Stimulated activated naive CD4-positive, alpha-beta T cell (primary cell): ENCODE measurements at places on chromosomes 3 and 15.

GRCh38 chr3:72696815-72697214 is 151.4 kb downstream of the SHQ1 start:
- no peak for DNase-seq

DNA sequence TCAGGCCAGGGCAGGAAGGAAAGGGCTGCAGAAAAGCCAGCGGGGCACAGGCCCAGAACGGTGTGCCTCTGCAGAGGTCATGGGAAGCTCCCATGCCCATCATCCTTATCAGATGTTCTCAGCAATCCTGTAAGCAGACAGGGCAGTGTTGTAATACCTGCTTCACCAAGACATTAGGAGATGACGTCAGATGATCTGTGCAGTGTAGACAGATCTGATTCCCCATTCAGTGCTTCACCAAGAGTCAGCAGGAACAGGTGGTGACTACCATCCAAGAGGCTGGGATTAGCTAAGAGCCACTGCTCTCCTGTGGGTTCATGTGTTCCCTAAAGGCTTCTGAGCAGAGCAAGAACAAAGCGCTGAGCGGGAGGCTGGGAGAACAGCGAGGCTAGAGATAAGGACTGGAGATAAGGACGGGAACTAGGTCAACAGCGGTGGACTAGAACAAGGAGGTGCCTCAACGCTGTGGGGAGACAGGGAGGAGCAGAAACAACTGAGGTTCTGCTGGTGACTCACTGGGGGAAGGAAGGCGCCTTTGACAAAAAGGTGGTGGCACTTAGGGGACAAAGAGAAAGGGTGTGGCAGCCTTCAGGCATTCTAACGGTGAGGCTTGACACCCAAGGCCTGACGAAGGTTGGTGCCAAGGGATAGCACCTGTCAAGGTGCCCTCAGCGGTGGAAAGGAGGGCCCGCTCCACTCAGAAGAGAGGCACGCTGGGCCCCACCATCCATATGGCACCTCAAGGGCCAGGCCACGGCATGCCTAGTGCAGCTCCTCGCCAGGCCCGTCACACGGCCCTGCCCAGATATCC is 28.4 kb downstream of the CCDC12 start:
- no peak for DNase-seq

GRCh38 chr3:56845505-56845904 is 43.8 kb upstream of the ARHGEF3 start:
- DNase-seq: no peak

GRCh38 chr3:168517249-168518071 is 421.7 kb upstream of the GOLIM4 start:
- no peak for DNase-seq

- DNase-seq: no peak
Observed at GRCh38 chr3:129795186-129796010, 98.1 kb downstream of the TMCC1 start.

GRCh38 chr3:23075496-23075895 is 127.6 kb upstream of the UBE2E2 start:
- DNase-seq: no peak

- no peak for DNase-seq
Observed at GRCh38 chr3:87501076-87501475, 224.7 kb upstream of the POU1F1 start.

DNA sequence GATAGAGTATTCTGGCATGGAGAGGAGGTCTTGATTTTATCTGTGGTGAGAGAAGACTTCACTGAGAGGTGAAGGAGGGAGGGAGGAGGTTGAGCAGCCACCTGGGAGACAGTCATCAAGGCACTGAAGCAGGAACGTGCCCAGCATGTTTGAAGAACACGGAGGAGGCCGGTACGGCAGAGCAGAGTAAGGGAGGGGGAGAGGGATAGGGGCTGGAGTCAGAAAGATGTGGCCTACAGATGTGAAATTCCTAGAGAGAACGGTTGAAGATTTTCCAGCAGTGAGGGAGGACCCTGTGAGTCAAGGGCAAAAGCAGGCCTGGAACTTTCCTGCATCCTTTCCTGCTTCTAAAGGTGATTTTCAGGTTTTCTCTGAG is 21.7 kb upstream of the IQCF6 start:
- DNase-seq: no peak

DNA sequence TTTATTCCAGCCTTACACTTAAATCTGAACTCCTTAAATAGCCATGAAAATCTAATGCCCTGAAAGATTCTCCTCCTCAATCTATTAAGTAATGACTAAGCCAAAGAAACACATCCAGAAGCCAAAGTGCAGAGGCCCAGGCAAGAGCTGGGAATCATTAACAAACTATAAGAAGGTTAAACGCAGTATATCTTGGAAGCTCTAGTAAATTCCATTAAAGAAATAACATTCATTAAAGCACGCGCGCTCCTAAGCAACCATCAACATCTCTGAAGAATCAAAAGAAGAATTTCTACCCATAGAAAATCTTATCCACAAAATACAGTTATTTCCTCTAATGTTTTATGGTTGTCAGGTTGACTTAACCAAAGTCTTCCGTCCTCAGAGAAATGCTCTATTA is 29.5 kb downstream of the MB21D2 start:
- DNase-seq: no peak

GRCh38 chr15:28978011-28978378 is 92.2 kb downstream of the APBA2 start:
- no peak for DNase-seq

DNA sequence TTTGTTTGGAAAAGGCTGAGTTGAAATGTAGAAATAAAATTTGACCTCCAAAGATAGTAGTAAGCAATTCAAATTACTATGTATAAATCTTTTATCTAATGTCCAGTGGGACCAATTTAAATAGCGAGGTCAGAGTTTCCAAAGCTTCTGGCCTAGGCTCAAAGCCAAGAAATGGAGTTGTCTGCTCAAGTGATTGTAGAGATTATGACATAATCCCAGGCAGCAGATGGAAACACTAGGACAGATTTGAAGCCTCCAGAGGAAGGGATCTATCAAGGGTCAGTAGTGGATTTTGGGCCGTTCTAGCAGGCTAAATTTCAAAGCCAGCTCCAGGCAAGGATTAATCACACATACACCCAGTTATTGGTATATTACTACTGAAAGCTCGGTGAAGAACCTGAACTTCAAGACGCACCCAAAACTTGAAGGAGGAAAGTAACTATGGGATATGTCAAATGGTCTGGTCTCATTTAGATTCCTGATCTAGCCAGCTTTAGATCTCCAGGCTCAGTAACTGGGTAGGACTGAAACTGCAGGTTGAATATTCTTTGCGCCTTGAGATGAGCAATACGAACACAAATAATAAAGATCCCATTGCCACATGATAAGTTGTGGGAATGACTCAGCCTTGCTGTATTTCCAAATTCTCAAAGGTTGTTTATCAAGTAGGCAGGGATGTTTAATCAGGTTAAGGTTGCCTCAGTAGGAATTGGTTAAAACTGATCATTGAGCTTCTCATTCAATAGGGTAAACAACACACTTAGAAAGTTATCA is 30.9 kb upstream of the ARRDC4 start:
- no peak for DNase-seq

DNA sequence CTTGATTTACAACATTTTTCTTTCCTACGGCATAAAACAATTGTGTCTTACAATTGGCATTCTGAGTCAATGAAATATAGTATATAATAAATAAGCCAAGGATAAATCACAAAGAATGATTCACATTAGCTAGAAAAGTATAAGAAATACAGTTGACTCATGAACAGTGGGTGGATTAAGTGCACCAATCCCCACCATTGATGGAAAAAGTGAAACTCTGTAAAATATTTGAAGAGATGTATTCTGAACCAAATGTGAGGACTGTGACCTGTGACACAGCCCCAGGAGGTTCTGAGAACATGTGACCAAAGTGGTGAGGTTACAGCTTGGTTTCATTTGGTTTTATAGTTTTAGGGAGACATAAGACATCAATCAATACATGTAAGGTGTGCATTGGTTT is 227.5 kb downstream of the ALCAM start:
- DNase-seq: no peak

GRCh38 chr15:61404567-61404966 is 175.5 kb upstream of the RORA start:
- DNase-seq: no peak
